KBM-7 (cell line): ENCODE measurements at places on chromosomes 16 and 17.
A peak's percentile ranks its signal among the peaks of the same experiment; 100 is the strongest.

DNA sequence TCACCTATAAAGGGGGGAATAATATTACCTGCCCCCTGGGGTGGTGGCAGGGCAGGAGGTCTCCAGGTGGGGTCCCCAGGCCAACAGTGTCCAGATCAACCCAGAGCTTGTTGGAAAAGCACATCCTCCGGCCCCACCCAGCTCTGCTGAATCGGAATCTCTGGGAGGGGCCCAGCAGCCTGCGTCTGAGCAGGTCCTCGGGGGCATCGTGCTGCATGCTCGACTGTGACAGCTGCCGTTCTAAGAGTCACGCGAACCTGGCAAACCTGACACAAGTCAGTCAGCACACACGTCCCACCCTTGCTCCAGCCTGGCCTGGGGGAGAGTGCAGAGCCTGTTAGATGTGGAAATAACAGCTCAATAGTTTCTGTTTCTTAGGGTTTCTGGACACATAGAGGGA, 72.3 kb downstream of the CRISPLD2 start:
- no peak for DNase-seq

DNA sequence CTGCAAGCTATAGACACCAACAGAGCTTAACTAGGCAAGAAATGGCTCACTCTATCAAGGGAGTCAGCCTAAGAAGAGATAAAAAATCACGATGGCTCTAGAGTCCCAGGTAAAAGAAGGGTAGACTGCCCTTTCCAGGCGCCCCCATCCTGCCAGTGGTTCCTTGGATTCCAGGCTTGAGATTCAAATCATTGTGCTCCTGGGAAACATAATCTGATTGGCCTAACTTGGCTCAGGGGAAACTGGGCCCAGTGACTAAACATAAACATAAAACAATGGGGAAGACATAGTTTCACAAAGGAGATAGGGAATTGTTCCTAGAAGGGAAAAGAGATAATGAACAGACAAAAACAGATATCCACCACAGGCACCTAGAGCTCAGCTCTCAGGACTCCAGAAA, 56.4 kb downstream of the ZNF18 start:
- DNase-seq = no peak

- DNase-seq = no peak
Observed at GRCh38 chr17:50203604-50204345, 2.3 kb upstream of the COL1A1 start.

GRCh38 chr17:50067996-50068395, 12.1 kb downstream of the ITGA3 start:
- no peak for DNase-seq

DNA sequence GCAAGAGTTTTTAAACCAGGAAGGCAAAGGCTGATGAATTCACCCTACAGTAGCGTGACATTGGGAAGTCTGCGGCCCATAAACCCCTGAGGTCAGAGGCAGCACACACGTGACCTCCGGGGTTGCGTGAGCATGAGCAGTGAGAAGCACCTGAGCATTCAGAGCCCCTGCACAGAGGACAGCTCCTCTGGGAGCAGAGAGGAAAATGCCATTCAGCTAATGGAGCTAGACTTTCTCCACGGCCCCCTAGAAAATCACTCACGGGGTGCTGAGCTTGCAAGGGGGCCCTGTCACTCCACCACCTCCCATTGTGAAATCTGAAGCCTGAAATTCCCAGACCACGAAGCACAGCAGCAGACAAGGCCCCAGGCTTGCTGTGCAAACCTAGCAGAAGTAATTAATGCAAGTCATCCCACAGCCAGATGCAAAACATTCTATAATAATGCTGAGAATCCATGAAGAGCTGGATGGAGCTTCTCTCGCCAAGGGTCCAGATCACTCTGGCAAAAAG, 114.9 kb upstream of the RCVRN start:
- peak; percentile 58 for DNase-seq

- DNase-seq = no peak
Observed at GRCh38 chr16:66842765-66843164, 1.4 kb upstream of the CA7 start.

- DNase-seq = no peak
Observed at GRCh38 chr16:87877942-87878507, 8.7 kb upstream of the SLC7A5 start.

- DNase-seq = no peak
Observed at GRCh38 chr17:75872434-75873351, 5.7 kb downstream of the TRIM47 start.

- DNase-seq = no peak
Observed at GRCh38 chr17:13725288-13725990, 123.7 kb upstream of the HS3ST3A1 start.

GRCh38 chr17:34173241-34173640, 81.8 kb upstream of the CCL2 start:
- no peak for DNase-seq

DNA sequence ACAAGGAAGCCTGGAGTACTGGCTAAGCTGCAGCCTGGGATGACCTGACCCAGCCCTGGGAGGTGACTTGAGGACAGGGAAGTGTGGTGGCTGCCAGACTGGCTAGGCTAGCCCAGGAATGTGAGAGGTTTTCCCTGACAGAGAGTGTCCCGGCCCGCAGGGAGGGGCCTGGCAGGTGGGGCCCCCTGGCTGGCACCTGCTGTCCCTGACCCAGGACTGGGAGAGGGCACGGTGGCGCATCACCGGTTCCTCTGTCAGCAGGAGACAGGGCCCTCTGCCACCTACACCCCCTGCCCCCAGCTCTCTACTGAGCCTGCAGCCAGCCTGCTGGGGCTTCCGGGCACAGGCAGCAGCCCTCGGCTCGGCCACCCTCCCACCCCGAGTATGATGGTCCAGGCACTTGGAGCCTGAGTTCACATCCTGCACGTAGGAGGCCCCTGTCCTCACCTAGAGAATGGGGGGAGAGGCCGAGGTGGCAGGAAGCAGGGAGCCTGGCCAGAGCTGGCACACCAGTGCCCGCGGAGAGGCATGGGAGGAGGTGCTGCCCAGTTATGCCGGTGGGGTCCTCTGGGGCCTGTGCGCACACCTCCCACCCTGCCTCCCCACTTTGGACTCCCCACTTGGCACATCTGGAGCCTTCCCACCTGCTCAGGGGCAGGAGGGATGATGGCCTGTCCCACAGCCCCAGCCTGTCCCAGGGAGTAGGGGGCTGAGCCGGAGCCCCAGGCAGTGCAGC, 528 bp downstream of the PRSS27 start:
- DNase-seq = no peak

DNA sequence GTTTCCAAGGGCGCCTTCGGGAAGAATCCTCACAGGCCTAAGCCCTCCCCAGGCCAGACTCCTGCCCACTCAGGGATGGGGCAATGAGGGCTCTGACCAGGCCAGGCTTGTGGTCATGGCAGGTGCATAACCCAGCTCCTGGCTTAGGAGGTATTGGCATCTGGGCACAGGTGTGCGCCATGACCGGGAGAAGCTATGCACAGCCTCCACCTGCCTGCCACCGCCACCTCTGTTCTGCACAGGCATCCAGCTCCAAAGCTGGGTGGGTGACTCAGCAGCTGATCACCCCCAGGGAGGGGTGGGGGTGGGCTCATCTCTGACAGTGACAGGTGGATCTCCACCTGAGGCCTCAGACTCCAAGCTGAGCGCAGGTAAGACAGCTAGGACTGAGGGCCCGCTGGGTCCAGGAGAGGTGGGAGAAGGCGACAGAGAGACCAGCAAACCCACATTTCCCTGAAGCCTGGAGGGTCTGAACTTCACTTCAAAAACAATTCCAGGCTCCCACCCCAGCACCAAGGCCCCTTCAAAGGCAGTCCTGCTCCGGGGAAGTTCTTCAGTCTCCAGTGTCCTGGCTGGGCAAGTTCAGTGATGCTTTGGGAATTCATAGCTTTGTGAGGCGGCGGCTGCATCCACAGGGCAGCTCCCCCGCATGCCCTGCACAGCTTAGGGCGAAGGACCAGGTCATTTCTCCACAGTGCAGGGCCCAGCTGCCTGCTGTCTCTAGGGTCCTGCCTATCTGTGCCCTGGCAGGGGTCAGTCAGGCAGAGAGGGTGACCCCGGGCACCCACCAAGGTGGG, 121.6 kb upstream of the SMURF2 start:
- DNase-seq = no peak

DNA sequence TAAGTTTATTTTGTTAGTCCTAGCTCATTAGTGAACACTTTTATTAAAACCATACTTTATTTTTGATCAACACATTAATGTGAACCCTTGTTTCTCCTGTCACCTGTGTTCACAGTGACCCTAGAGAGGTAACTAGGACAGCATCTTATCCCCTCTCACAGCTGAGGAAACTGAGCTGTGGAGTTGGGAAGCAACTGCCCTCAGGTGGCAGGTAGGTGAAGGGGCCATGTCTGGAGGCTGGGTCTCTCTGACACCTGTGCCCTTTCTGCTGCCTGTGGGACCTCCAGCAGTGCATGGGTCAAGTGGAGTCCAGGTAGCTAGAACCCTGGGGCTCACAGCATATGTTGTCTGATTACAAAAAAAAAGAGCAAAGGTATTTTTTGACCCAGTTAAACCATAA, 22.9 kb upstream of the SLC12A3 start:
- no peak for DNase-seq

DNA sequence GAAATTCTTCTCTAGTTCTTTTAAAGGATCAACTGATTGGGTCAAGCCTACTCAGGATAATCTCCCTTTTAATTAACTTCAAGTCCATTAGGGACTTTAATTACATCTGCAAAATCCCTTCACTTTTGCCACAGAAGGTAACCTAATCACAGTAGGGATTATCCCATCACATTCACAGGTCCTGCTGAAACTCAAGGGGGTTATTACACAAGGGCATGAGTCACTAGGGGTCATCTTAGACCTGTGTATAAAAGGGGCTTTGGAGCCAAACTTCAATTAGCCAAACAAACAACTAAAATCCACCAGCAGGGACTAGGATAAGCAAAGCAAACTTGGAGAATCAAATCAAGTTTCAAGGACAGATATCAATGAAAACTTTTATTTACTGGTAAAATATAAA, 19.4 kb downstream of the CIAPIN1 start:
- no peak for DNase-seq

- DNase-seq = no peak
Observed at GRCh38 chr16:66457888-66458287, 30.8 kb downstream of the BEAN1 start.
